ENCODE measurements at places on chromosomes 12 and 14.
A peak's percentile ranks its signal among the peaks of the same experiment; 100 is the strongest.

DNA sequence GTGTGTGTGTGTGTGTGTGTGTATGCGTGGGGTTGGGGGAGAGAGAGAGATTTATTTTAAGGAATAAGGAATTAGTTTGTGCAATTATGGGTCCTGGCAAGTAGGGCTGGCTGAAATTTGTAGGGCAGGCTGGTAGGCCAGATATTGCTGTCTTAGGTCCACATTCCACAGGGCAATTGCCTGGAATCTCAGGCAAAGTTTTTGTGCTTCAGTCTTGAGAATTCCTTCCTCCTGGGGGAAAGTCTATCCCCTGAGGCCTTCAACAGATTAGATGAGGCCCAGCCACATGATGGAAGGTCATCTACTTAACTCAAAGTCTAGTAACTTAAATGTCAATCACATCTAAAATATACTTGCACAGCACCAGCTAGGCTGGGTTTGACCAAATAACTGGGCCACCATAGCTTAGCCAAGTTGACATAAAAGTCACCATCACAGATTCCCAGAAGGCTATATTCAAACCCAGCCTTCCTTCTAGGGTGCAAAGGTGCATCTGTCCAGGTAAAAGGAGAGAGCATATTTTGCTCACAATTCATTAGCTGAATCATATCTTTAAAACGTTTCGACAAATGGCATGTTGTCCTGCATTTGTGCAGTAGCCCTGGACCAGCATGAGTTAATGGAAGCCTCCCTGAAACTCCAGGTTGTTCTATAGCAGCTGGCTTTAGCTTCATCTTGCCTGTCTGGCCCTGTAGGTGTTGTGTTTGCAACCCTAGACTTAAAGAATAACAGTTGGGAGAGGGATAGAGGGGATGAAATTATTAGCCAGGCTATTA, 63.1 kb downstream of the C14orf132 start:
- DNase-seq, result peak; percentile 38

DNA sequence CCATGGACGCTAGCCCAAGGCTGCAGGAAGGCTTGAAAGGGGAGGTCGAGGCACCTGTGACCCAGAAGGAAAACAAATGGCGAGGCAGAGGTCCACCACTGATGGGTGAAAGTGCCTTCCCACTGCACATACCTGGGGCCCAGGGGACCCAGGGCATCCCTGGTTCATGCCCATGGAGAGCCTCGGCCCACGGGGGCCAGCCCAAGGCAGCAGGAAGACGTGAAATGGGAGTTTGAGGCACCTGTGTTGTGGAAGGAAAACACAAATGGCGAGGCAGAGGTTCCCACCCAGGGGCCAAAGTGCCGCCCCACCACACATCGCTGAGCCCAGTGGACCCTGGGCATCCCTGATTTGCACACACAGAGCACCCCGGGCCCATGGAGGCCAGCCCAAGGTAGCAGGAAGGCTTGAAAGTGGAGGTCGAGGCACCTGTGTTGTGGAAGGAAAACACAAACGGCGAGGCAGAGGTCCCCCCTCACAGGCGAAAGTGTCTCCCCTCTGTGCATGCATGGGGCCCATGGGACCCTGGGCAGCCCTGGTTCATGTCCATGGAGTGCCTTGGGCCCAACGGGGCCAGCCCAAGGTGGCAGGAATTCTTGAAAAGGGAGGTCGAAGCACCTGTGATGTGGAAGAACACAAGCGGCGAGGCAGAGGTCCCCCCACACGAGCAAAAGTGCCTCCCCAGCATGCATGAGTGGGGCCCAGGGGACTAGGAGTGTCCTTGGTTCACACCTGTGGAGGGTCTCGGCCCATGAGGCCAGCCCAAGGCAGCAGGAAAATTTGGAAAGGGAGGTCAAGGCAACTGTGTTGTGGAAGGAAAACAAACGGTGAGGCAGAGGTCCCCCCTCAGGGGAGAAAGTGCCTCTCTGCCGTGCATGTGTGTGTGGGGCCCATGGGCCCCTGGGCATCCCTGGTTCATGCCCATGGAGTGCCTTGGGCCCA, 383.3 kb downstream of the ALG10 start:
- no peak for DNase-seq

DNA sequence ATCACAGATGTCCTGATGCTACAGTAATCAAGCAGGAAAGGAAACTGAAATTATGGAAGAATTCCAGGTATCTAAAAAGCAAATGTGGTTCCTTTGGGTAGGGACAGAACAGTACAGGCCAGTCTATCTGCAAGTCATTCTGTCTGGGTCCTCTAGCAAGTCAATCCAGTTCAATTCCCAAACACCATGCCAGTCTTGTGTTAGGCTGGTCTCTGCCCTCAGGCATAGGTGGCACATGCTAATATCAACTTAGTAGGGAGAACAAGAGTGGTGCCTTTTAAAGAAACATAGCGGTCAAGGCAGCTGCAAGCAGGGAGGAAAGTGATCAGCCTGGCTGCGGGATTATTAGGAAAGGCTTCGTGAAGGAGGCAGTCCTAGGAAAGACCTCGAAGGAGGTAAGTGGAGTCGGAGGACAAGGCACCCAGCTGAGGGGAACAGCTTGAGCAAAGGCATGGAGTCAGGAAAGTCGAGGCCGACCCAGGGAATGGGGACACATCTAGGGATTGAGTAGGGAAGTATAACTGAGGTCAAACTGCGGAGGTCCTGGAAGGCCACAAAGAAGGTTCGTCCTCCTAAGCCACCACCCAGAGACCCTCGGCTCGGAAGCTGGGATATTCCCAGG, 3.8 kb upstream of the PLEKHG6 start:
- DNase-seq, result no peak

DNA sequence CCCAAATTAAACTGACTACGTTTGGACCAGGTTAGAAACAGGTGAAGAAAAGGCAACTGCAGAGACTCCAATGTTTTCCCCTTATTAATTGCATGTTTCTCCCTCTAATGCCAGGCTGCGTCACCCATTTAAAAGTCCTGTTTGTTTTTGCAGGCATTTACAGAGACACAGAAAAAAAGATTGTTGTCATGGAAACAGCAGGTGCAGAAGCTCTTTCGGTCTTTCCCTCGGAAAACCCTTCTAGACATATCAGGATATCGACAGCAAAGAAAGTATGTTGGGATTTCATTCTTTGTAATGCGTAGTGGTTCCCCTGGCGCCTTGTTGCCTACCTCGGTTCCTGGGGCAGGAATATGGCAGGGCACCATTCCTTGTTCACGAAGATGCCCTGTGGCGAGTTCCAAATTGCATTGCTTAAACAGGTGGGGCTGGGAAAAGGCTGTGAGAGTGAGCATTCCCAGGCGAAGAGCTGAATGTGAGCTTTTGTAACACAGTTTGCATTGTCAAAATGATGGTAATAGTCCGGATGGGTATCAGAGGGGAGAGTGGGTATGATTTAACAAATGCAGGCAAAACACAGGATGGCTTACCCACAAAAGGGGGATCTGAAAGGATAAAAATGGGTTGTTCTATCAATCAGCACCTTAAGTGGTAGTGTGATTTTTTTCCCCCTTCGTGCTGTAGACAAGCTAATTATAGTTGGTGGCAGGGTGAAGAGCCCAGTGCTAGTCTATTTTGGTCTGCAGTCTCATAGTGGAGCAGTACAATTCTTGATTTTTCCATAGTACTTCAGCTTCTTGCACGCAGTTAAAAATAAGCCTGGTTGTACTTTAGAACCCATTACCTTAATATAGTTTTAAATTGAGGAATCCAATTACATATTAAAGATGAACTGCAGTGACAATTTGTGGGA, 132.4 kb downstream of the GCH1 start:
- no peak for DNase-seq

DNA sequence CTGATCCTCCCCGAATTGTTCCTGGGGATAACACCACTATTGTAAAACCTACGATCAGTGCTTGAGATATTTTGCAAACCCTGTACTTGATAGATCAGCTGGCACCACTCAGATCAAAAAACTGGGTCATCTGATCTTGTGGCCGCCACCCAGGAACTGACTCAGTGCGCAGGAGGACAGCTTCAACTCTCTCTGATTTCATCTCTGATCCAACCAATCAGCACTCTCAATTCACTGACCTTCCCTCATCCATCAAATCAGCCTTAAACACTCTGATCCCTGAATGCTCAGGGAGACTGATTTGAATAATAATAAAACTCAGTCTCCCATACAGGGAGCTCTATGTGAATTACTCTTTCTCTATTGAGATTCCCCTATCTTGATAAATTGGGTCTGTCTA, 4.2 kb upstream of the XPOT start:
- peak; percentile 79 for DNase-seq

DNA sequence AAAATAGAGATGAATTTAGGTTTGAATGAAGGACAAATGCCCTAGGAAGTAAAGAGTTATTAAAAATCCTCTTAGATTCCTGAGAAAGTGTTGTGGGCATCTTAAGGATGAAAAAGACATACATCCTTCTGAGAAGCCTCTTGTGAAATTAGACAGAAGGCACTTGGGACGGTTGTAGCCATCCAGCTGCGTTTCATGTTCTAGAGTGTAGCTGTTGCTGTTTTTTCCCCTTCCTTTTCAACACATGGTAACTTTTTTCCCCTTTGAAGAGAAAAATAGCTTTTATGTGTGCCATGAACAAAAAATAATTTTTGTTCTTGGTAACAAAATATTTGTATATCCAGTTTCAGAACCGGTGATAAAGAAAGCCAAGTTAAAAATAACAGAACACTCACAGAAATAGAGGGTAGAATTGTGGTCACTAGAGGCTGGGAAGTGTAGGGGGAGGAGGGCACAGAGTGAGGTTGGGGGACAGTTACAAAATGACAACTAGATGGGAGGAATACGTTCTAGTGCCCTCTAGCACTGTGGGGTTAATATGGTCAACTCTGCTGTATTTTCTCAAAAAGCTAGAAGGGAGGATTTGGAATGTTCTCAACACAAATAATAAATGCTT, 58.4 kb downstream of the PTHLH start:
- no peak for DNase-seq

DNA sequence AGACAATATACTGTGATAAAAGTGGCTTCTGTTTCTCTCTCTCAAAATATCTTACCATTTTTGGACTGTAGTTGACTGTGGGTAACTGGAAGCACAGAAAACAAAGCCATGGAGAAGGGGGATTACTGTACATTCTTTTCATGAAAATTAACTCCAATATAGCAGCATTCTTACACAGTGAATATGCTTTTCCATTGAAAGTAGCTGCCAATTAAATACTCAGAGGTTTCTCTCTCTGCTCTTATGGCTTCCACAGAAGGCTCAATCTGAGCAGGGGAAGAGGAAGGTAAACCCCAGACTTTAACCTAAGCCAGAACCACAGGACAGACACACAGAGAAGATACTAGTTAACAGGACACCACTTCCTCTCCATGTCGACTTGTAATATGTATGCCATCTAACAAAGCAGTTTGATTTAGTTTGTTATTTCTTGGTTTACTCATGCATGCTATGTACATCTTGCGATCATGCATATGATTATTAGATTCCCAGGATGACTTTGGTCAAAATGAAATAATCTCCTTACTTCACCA, 150.2 kb downstream of the SSPN start:
- DNase-seq, result no peak

DNA sequence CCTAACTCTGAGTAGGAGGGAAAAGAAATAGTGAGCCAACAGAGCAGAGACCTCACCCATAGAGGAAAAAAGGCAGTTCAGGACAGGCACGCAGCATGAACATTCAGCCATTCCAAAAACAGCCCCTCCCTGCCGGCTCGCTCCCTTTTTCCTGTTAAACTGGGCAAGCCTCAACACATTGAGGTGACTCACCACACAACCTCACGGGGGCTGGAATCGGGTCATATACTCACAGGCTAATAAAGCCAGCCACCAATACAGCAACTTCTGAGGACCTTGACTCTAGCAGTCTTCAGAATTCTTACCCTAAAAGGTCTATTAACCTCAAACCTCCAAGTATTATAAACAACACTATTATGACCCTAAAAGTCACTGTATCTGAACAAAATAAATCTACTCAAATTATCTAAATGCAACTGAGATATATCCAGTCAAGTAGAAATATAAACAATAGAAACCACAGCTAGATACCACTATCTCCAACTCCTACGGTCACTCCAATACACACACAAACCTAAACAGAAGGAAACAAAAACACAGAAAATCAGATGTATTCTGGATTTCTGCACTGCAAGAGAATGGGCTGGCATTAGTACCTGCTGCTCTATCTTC, 6.3 kb downstream of the YBX3 start:
- peak; percentile 89 for DNase-seq

DNA sequence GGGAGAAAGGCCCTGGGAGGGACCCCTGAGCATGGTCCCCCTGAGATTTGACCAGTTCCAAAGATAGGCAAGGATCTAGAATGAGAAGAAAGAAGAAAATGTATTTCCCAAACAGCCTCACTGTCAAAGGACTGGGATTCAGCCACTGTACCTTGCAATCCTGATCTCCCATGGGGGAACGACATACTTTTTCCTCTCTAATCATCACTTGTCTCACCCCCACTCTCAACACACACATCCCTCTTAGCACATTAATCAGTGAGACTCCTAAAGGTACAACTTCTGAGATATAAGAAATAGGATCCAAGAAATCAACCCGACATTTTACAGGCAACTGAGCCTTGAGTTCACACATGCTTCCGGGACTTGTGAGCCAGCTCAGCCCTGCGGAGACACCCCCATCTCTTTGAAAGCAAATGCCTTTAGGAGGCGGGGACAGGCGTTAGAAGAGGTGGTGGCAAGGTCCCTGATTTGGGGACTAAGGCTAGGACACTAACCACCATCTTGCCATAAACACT, 1.4 kb downstream of the MAP3K9 start:
- DNase-seq, result peak; percentile 31

All from choroid plexus epithelial cell (primary cell).